Caco-2 (cell line): ENCODE measurements at places on chromosomes 1 and 21. TPM values are rescaled to one million over a fixed set of nuclear protein-coding genes. Genes with fewer than 3 reads are reported as not detected.

CBR3 gene
- 0.46 TPM in 1 of 2 replicates, not detected in the other for total RNA-seq

TRIM58 gene
- total RNA-seq = not detected in 2 replicates

GRCh38 chr1:77227381-77227780 lies 8.2 kb upstream of the PIGK start:
- no peaks in the 10 kb centered on the region for H3K27me3 ChIP-seq
- H3K36me3 ChIP-seq = no peaks in the 10 kb centered on the region
- H3K4me1 ChIP-seq = no peaks in the 10 kb centered on the region

GRCh38 chr1:173549813-173550212 lies 53.1 kb downstream of the SLC9C2 start:
- no peaks in the 10 kb centered on the region for H3K27me3 ChIP-seq
- H3K27ac ChIP-seq = no peak overlapping the region
- no peak for DNase-seq
- no peaks in the 10 kb centered on the region for H3K4me1 ChIP-seq
- no peak overlapping the region for H3K4me3 ChIP-seq

GRCh38 chr1:89444791-89445190 lies 79.8 kb upstream of the LRRC8B start:
- H3K4me1 ChIP-seq = no peaks in the 10 kb centered on the region
- no peak overlapping the region for H3K27ac ChIP-seq
- no peak for DNase-seq
- H3K27me3 ChIP-seq = no peaks in the 10 kb centered on the region
- H3K4me3 ChIP-seq = no peak overlapping the region

DNA sequence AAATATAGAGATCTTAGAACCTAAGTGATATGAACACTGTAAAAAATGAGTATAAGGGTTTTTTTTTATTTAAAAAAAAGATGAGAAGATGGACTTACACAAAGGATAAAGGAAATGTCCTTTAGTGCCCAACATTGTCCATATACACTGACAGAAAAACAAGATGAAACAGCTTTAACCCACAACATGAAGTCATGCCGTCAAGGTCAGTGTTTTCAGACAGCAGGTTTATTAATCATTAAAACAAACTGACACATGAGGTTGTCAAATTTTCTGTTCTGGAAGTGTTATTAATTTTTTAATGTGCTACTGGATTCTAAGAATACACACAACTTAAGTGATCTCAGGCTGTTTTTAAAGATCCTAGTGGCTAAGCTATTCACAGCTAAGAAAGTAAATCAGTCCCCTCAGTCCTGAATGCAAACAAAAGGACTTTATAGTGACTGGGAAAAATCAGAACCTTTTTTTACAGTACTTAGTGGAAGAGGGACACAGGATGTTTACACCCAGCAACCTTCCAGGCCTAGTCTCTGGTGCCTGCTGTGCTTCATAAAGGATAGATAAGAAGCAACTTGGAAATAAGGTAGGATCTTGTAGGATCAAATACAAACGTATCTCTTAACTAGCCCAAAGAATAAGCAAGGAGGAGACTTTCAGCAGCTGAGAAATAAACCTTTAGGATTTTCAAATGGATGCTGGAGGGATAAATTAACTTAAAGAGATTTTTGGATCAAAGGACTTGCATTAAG lies 21.9 kb upstream of the PKN2 start:
- no peaks in the 10 kb centered on the region for H3K36me3 ChIP-seq
- no peak overlapping the region for H3K4me3 ChIP-seq
- H3K27ac ChIP-seq = no peak overlapping the region
- H3K27me3 ChIP-seq = no peaks in the 10 kb centered on the region
- DNase-seq = no peak

DNA sequence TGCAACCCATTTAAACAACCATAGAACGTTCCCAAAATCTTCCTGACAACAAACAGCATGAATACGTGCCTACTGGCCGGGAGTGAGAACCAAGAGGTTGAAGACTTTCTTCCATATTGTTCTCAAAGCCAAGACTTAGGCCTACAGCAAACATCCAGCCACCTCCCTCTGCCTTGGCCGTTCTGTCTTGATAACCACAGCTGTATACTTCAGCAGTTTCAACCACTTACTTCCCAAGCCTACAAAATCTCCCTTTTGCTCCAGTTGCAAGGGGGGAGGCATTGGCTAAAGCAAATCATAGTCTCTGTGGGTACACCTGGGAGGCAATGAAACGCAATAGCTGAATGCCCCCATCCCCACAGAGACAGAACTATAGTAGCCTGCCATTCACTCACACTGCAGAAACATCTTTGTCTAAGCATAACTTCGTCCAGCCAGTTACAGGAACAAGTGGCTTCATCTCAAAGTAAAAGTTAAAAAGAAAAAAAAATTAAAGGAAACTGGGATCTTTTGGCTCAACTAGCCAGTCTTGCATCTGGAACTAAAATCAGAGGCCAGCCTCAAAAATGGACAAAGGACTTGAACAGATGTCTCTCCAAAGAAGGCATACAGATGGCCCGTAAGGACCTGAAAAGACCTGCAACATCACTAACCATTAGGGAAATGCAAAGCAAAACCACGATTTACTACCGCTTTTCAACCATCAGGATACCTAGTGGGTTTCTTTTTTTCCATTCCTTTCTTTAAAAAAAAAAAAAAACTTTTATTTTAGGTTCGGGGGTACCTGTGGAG lies 186.0 kb downstream of the PSMG1 start:
- no peak overlapping the region for H3K4me3 ChIP-seq
- H3K27me3 ChIP-seq = no peaks in the 10 kb centered on the region
- H3K4me1 ChIP-seq = no peaks in the 10 kb centered on the region
- H3K36me3 ChIP-seq = no peaks in the 10 kb centered on the region
- no peak overlapping the region for H3K27ac ChIP-seq
- DNase-seq = no peak

DNA sequence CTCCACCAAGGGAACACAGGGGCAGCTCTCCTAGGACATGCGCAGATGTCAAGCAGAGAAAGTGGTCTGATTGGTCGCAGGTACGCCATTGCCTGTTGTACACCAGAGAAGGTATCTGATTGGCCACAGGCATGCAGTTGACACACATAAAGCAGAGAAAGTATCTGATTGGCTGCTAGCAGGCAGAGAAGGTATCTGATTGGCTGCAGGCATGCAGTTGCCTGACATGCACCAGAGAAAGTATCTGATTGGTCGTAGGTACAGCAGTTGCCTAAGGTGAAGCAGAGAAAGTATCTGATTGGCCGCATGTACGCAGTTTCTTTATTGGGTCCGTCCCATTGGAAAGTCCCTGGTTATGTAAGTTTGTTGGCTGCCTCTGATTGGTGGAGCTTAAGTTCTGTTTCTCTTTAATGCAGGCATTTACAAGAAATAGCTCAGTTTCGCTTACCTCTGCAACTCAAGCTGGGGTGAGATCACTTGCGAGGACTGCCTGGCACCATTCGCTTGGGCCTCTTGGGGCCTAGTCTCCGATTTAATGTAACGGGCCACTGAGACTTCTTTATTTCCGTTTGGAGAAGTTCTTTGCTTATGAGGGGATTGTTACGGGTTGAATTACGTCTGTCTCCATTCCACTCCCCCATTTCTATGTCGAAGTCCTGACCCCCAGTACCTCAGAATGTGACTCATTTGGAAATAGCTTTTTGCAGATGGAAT lies 74.2 kb downstream of the SIK1 start:
- no peaks in the 10 kb centered on the region for H3K36me3 ChIP-seq
- H3K4me3 ChIP-seq = no peak overlapping the region
- peak overlapping the region; percentile 57 for H3K27ac ChIP-seq
- H3K27me3 ChIP-seq = no peaks in the 10 kb centered on the region
- H3K4me1 ChIP-seq = peaks cover 5% of the 10 kb centered on the region; the same call in 1 of the 2 replicates

GRCh38 chr1:112995890-112996289 lies 39.9 kb upstream of the SLC16A1 start:
- no peak overlapping the region for H3K4me3 ChIP-seq
- H3K27me3 ChIP-seq = no peaks in the 10 kb centered on the region
- no peaks in the 10 kb centered on the region for H3K36me3 ChIP-seq

DNA sequence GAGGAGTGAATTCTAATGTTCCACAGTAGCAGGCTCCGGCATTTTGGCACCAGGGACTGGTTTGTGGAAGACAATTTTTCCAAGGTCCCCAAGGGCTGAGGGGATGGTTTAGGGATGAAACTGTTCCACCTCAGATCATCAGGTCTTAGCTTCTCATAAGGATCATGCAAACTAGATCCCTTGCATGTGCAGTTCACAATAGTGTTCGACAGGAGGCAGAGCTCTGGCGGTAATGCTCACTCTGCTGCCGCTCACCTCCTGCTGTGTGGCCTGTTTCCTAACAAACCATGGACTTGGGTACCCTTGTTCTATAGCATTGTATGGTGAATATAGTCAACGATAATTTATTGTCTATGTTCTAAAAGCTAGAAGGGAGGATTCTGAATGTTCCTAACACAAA lies 16.6 kb downstream of the CRNN start:
- no peak overlapping the region for H3K27ac ChIP-seq
- H3K4me3 ChIP-seq = no peak overlapping the region
- H3K27me3 ChIP-seq = no peaks in the 10 kb centered on the region
- no peaks in the 10 kb centered on the region for H3K36me3 ChIP-seq

- H3K36me3 ChIP-seq = no peaks in the 10 kb centered on the region
- H3K4me3 ChIP-seq = no peak overlapping the region
- no peaks in the 10 kb centered on the region for H3K27me3 ChIP-seq
- no peak overlapping the region for H3K27ac ChIP-seq
- H3K4me1 ChIP-seq = no peaks in the 10 kb centered on the region
Measured at GRCh38 chr1:118246646-118247045, 61.6 kb upstream of the SPAG17 start.

GRCh38 chr1:150558761-150559655 lies 9.8 kb downstream of the ADAMTSL4 start:
- H3K27ac ChIP-seq = no peak overlapping the region
- H3K27me3 ChIP-seq = no peaks in the 10 kb centered on the region
- no peak overlapping the region for H3K4me3 ChIP-seq
- DNase-seq = no peak

- H3K27ac ChIP-seq = no peak overlapping the region
- DNase-seq = no peak
- no peaks in the 10 kb centered on the region for H3K36me3 ChIP-seq
- no peaks in the 10 kb centered on the region for H3K27me3 ChIP-seq
- H3K4me1 ChIP-seq = no peaks in the 10 kb centered on the region
Measured at GRCh38 chr1:13661539-13661938, 38.4 kb upstream of the PRDM2 start.

DNA sequence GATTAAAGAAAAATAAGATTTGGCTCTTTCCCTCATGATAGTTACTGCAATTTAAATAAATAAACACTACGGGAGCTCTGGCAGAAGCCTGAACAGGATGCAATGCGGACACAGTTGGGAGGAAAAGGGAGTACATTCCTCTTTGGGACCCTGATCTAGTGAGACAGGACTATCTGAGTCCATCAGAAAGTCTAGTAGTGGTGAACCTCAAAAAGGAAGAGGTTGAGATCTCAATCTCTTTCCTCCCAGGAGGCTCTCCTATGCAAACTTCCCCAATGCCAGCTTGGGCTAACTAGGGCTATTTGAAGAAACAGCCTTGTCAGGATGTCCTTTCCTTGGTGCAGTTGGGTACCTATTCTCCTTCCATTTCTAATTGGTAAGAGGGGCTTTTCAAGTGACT lies 4.9 kb upstream of the ABCD3 start:
- peaks cover 11% of the 10 kb centered on the region; the same call in 1 of the 2 replicates for H3K4me1 ChIP-seq
- DNase-seq = no peak
- H3K27me3 ChIP-seq = no peaks in the 10 kb centered on the region
- no peaks in the 10 kb centered on the region for H3K36me3 ChIP-seq

- no peaks in the 10 kb centered on the region for H3K27me3 ChIP-seq
- no peaks in the 10 kb centered on the region for H3K36me3 ChIP-seq
- no peak overlapping the region for H3K4me3 ChIP-seq
- no peak overlapping the region for H3K27ac ChIP-seq
Measured at GRCh38 chr1:41387667-41388091, 26.4 kb downstream of the FOXO6 start.

GRCh38 chr21:45721671-45722070 lies 78.1 kb downstream of the PCBP3 start:
- DNase-seq = no peak
- no peaks in the 10 kb centered on the region for H3K27me3 ChIP-seq
- no peaks in the 10 kb centered on the region for H3K4me1 ChIP-seq
- H3K4me3 ChIP-seq = no peak overlapping the region
- H3K27ac ChIP-seq = no peak overlapping the region

GRCh38 chr1:150127868-150128267 lies 21.8 kb upstream of the PLEKHO1 start:
- no peaks in the 10 kb centered on the region for H3K36me3 ChIP-seq
- H3K4me1 ChIP-seq = no peaks in the 10 kb centered on the region
- H3K4me3 ChIP-seq = no peak overlapping the region
- no peaks in the 10 kb centered on the region for H3K27me3 ChIP-seq
- no peak overlapping the region for H3K27ac ChIP-seq

GRCh38 chr1:85815906-85816305 lies 107.7 kb upstream of the ZNHIT6 start:
- DNase-seq = no peak
- H3K36me3 ChIP-seq = no peaks in the 10 kb centered on the region
- H3K4me1 ChIP-seq = no peaks in the 10 kb centered on the region
- no peak overlapping the region for H3K4me3 ChIP-seq
- H3K27ac ChIP-seq = no peak overlapping the region

- H3K36me3 ChIP-seq = no peaks in the 10 kb centered on the region
- H3K27ac ChIP-seq = no peak overlapping the region
- DNase-seq = peak; percentile 33
- peaks cover 8% of the 10 kb centered on the region for H3K4me1 ChIP-seq
- H3K27me3 ChIP-seq = no peaks in the 10 kb centered on the region; the same call in none of the 2 replicates
Measured at GRCh38 chr1:245155272-245156040, 671 bp downstream of the KIF26B start.

GRCh38 chr1:33086384-33086850 lies 5.5 kb downstream of the AZIN2 start:
- H3K36me3 ChIP-seq = no peaks in the 10 kb centered on the region
- H3K4me3 ChIP-seq = no peak overlapping the region
- DNase-seq = peak; percentile 65
- no peaks in the 10 kb centered on the region for H3K4me1 ChIP-seq
- no peak overlapping the region for H3K27ac ChIP-seq
- H3K27me3 ChIP-seq = no peaks in the 10 kb centered on the region

- DNase-seq = no peak
- H3K4me3 ChIP-seq = no peak overlapping the region
- H3K4me1 ChIP-seq = no peaks in the 10 kb centered on the region
- H3K27ac ChIP-seq = no peak overlapping the region
Measured at GRCh38 chr1:36988741-36989193, 45.5 kb downstream of the GRIK3 start.

DNA sequence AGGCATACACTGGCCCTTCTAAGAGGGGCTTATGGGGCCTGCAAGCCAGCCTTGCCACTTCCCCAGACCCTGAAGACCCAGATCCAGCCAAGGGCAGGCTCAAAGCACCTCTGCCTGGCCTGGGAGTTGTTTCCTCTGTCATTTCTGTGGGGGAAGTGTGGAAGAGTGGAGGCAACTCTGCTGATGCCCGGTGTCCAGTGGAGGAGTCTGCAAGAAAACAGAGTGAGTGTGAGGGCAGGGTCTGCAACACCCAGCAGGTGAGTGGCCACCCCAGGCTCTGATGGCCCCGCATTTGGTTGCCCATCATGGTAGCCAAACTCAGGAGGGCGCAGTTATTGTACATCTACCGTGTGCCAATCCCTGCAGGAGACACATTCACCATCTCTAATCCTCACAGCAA lies 8.4 kb downstream of the CLEC20A start:
- no peaks in the 10 kb centered on the region for H3K36me3 ChIP-seq
- no peak for DNase-seq
- no peak overlapping the region for H3K27ac ChIP-seq
- H3K27me3 ChIP-seq = no peaks in the 10 kb centered on the region

- no peak overlapping the region for H3K27ac ChIP-seq
- no peak overlapping the region for H3K4me3 ChIP-seq
- no peaks in the 10 kb centered on the region; the same call in 1 of the 2 replicates for H3K27me3 ChIP-seq
- H3K36me3 ChIP-seq = no peaks in the 10 kb centered on the region
- no peak for DNase-seq
- no peaks in the 10 kb centered on the region for H3K4me1 ChIP-seq
Measured at GRCh38 chr21:32185103-32185502, 93.7 kb downstream of the MIS18A start.
